Posterior cingulate gyrus (tissue), 11 donors: ENCODE measurements at places on chromosomes 7 and 10.

GRCh38 chr7:146249272-146249671 is 132.7 kb downstream of the CNTNAP2 start:
- no peak for DNase-seq

DNA sequence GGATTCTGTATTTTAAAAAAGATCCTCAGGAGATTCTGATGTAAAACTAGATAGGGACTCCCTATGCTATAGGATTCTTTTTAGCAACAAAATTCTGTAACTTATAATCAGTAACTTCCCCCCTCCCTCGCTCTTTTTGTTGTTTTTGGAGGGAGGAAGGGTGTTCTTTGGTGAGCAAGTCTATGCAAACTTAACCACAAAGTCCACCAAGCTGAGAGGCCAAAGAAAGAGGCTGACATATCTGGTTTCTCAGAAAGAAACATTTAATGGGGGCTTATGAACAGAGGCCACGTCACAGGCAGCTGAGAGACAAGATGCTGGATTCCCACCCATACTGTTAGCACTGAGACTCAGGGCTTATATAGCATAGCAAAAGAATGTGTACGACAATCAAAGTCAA is 14.3 kb upstream of the ABCB5 start:
- no peak for DNase-seq

- no peak for DNase-seq
Observed at GRCh38 chr7:105350906-105351305, 37.8 kb downstream of the SRPK2 start.

DNA sequence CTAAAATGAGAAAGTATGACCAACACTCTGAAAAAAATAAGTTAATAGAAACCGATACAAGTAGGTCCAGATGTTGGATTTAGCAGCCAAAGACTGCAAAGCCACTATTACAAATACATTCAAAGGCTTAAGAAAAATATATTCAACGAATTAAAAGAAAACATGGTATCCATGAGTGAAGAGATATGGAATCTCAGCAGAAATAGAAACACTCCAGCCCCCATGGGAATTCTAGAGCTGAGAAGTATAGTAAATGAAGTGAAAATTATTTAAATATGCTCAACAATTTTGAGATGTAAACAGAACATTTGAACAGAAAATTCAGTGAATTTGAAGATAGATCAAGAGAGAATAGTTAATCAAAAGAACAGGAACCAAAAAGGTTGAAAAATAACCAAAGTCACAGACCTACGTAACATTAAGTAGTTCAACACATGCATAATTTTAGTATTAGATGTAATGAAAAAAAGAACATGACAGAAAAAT is 72.0 kb upstream of the WIPF3 start:
- DNase-seq: no peak

- no peak for DNase-seq
Observed at GRCh38 chr10:89604200-89604599, 40.8 kb downstream of the PANK1 start.

- DNase-seq: no peak
Observed at GRCh38 chr7:9921326-9921725, 1052.3 kb upstream of the PHF14 start.

DNA sequence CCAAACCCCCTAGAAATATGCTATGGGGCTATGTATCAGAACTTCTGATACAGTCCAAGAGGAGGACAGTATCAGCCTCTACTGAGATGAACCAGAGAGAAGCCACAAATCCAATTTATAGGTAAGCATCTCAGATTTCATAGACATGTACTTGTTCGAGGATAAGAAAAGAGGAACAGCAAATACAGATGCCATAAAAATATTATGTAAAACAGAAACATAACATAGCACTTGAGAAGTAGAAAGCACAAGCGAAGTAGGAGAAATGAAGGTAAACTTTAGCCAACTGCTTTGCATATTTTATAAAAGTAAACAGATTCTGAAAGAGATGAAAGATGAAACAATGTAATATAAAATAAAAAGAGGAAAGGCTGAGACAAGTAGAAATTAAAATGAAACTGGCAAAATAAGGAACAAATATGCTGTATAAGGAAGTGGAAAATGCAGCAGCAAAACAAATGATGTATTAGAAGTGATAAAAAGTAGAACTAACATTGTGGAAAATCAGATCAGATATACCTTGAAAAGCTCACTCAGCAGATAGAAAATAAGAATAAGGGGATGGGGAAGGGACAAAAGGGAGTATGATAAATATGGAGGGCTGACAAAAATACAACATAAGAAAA is 135.1 kb downstream of the SKAP2 start:
- DNase-seq: no peak
